ENCODE measurements at places on chromosomes 2 and 18.

- DNase-seq, result no peak
These were observed 26.7 kb downstream of the UPP2 start for GRCh38 chr2:158128168-158128973.

DNA sequence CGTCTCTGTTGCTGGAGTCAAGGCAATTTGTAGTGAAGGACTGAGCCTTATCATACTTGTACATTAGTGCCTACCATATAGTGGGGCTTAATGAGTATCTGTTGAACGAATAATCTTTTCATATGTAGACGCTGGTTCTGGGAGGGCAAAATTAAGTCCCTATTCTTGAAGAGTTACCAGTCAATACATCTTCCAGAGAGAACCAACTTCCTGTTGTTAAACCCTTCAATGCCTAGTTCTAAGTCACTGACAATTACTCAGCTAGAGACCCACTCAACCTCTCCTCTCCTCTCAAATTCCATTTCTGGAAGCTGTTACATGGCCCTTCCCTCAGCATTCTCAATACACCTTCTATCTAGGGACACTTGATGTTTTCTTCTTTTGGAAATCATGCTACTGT is 1.1 kb upstream of the MOB4 start:
- no peak for DNase-seq

- DNase-seq, result no peak
These were observed 32.1 kb upstream of the DPP4 start for GRCh38 chr2:162106146-162106551.

DNA sequence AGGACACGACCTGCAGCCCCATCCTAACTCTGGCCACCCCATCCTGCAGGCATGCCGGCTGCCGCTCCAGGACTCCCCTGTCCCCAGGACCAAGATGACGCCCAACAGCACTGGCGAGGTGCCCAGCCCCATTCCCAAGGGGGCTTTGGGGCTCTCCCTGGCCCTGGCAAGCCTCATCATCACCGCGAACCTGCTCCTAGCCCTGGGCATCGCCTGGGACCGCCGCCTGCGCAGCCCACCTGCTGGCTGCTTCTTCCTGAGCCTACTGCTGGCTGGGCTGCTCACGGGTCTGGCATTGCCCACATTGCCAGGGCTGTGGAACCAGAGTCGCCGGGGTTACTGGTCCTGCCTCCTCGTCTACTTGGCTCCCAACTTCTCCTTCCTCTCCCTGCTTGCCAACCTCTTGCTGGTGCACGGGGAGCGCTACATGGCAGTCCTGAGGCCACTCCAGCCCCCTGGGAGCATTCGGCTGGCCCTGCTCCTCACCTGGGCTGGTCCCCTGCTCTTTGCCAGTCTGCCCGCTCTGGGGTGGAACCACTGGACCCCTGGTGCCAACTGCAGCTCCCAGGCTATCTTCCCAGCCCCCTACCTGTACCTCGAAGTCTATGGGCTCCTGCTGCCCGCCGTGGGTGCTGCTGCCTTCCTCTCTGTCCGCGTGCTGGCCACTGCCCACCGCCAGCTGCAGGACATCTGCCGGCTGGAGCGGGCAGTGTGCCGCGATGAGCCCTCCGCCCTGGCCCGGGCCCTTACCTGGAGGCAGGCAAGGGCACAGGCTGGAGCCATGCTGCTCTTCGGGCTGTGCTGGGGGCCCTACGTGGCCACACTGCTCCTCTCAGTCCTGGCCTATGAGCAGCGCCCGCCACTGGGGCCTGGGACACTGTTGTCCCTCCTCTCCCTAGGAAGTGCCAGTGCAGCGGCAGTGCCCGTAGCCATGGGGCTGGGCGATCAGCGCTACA is 2.1 kb downstream of the GPBAR1 start:
- DNase-seq, result no peak

DNA sequence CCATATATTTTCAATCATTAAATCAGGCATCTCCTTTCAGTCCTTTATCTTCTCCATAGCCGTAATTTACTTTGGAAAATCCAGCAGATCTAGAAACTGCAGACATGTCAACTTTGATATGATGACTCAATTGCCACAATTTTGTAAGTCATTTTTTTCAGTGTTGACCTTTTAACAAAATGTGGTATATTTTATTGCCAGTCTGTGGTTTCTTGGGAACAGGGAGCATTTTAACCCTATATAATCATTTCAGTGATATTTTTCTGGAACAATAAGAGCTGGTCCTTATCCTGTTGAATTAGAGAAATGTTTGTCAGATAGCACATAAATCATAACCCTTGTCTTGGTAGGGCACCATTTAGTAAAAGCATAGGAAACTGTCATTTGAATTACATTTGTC is 90.9 kb upstream of the UBXN4 start:
- DNase-seq, result no peak

DNA sequence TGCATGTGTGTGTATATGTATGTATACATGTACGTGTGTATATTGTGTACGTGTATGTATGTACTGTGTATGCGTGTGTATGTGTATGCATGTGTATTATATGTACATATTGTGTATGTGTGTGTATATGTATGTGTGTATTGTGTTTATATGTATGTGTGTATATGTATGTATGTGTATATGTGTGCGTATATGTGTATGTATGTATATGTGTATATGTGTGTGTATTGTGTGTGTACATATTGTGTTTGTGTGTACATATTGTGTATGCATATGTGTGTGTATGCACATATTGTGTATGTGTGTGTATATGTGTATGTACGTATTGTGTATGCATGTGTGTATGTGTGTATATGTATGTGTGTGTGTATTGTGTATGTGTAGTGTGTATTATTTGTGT is 15.6 kb upstream of the NEU4 start:
- no peak for DNase-seq

DNA sequence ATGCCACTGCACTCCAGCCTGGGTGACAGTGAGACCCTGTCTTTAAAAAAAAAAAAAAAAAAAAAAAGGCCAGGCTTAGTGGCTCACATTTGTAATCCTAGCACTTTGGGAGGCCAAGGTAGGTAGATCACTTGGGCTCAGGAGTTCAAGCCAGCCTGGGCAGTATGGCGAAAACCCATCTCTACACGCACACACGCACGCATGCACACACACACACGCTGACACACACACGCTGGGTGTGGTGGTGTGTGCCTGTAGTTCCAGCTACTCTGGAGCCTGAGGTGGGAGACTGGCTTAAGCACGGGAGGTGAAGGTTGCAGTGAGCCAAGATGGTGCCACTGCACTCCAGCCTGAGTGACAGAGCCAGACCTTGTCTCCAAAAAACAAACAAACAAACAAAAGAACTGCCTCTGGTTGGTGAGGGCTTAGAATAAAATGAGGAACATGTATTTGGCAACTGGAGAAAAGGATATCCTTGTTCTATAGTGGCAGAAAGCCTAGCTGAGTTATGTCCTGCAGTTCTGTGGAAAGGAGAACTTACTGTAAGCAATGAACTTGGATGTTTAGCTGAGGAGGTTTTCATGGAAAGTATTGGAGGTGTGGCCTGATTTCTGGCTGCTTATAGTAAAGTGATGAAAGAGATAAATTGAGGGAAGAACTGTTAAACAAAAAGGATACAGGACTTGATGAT is 34.0 kb downstream of the HAT1 start:
- DNase-seq, result no peak

DNA sequence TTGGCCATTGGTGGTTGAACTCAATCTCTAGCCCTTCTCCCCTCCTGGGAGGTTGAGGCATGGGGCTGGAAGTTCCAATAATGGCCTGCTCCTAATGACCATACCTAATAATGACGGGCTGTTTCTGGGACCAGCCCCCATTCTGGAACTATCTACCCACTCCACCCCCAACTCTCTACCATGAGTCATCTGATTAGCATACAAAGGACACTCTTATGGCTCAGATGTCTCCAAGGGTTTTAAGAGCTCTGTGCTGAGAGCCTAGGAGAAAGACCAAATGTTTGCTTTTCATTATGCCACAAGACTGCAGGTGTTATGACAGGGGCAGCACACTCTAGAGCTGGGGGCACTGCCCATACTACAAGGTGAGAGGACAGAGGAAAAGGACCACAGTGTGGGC is 137.0 kb upstream of the NCKAP5 start:
- DNase-seq, result no peak

GRCh38 chr2:50648041-50648700 is 383.8 kb downstream of the NRXN1 start:
- no peak for DNase-seq

GRCh38 chr18:58491773-58492752 is 136.8 kb downstream of the ALPK2 start:
- DNase-seq, result no peak

- DNase-seq, result no peak
These were observed 231.6 kb upstream of the NT5C1B start for GRCh38 chr2:18820966-18821365.

- no peak for DNase-seq
These were observed 199.1 kb upstream of the CHAC2 start for GRCh38 chr2:53568469-53568868.

DNA sequence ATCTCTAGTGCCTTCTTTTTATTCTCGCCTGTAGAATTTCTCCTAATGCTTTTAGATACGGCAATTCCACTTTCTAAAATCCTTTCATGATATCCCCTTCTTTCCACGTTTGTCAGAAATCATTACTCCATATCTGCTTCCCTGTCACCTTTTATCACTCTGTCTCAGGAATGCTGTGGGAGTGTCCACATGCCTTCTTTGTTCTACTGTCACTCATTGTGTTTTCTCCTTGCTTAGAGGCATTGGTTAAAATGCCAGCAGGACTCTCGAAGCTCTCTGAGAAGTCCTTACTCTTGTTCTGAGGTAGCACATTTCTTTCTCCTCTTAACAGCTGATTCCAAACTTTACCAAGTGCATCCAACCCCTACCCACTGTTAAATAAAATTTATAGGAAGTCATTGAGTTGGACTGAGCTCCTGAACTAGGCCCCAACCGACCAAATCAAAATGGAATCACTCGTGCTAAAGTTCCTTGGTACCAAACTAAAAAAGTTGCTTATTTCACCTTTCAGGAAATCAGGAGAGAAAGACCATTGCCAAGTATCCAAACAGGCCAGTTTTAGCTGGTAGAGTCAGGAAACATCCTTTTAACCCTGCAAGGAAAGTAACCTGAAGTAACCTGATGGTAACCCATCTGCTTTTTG is 10.6 kb upstream of the GALNT5 start:
- DNase-seq, result no peak

GRCh38 chr18:27996801-27997272 is 180.1 kb downstream of the CDH2 start:
- DNase-seq, result no peak

- no peak for DNase-seq
These were observed 4.0 kb downstream of the PTPN2 start for GRCh38 chr18:12879840-12880540.

DNA sequence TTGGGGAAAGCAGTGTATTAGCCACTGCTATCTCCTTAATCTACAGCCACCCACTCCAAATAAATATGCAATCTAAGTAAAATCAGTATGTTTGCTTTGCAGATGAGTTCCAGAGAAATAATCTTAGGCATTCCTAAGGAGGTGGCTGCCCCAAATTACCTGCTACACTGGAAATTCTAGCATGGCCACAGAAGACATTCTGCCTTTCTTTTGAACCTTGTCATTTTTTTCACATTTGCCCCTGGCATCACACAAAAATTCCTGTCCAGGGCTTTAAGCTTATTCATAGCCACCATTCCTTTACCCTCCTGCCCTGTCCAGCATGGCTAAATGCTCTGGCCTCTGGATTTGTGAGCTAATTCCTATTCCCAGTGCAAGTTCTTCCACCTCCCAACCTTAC is 36.8 kb upstream of the FAM124B start:
- no peak for DNase-seq

GRCh38 chr2:61855318-61855613 is 1.4 kb upstream of the FAM161A start:
- DNase-seq, result no peak

DNA sequence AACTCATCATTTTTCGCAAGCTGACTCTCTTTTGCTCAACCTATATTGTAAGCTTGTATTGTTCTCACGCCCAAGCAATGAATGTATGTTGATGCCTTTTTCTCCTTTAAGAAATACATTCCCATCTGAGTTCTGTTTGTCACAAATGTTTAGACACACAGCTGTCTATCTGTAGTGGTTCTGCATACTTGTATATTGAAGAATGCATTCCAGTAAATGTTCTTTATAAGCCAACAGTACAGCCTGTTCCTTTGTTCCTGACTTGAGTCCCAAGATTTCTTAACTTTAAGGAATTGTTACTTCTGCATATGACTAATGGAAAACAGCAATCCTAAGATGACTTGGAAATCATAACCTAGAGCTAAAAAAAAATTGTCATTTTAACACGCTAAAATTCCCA is 849.1 kb upstream of the POU3F3 start:
- no peak for DNase-seq
